ENCODE measurements at places on chromosomes 1 and 21. TPM values are rescaled to one million over a fixed set of nuclear protein-coding genes. Genes with fewer than 3 reads are reported as not detected.

ACOT7 gene
- 8.6 TPM for total RNA-seq

C1orf87 gene
- not detected for total RNA-seq

KRTAP10-9 gene
- not detected for total RNA-seq

ACOT11 gene
- total RNA-seq = 64.8 TPM

OR10J4 gene
- total RNA-seq = not detected

TSTD1 gene
- total RNA-seq = 13.4 TPM

SLC5A9 gene
- total RNA-seq = 0.36 TPM

OR2L2 gene
- not detected for total RNA-seq

HHIPL2 gene
- not detected for total RNA-seq

FCRL4 gene
- total RNA-seq = not detected

SPSB1 gene
- 17.6 TPM for total RNA-seq

HES3 gene
- total RNA-seq = not detected

ZNF648 gene
- not detected for total RNA-seq

LSS gene
- 52.0 TPM for total RNA-seq

CD84 gene
- total RNA-seq = 3.6 TPM

ADARB1 gene
- 15.5 TPM for total RNA-seq

PSMB4 gene
- 186 TPM for total RNA-seq

CCSAP gene
- total RNA-seq = 2.5 TPM

RAB3B gene
- total RNA-seq = not detected

LIPI gene
- total RNA-seq = not detected

TENT5C gene
- 14.9 TPM for total RNA-seq

SERPINC1 gene
- total RNA-seq = not detected

TMCO4 gene
- total RNA-seq = 8.6 TPM

TFF2 gene
- total RNA-seq = not detected

PGBD5 gene
- 10.6 TPM for total RNA-seq

SLAMF9 gene
- not detected for total RNA-seq

LCE3C gene
- not detected for total RNA-seq

PKLR gene
- not detected for total RNA-seq

ARMH1 gene
- total RNA-seq = 1.1 TPM

SELENBP1 gene
- total RNA-seq = 66.3 TPM

CFAP45 gene
- 1.1 TPM for total RNA-seq

KRTAP11-1 gene
- total RNA-seq = not detected

KRTAP13-2 gene
- not detected for total RNA-seq

EDN2 gene
- total RNA-seq = 0.47 TPM

ADAMTSL4 gene
- 46.3 TPM for total RNA-seq

LGR6 gene
- total RNA-seq = 0.60 TPM

KDF1 gene
- total RNA-seq = 0.27 TPM

All from left ventricle myocardium inferior (tissue), 1 donor.